ENCODE measurements at places on chromosomes 6 and 20.

GRCh38 chr6:110331816-110332215, 26.3 kb downstream of the METTL24 start:
- DNase-seq = no peak

GRCh38 chr20:57679113-57679512, 30.7 kb downstream of the PMEPA1 start:
- no peak for DNase-seq

GRCh38 chr6:126381498-126381897, 41.6 kb downstream of the CENPW start:
- DNase-seq = no peak

- no peak for DNase-seq
These were observed 64.0 kb downstream of the CDYL start for GRCh38 chr6:4840169-4840568.

- DNase-seq = no peak
These were observed 23.7 kb downstream of the TGM2 start for GRCh38 chr20:38141204-38141888.

DNA sequence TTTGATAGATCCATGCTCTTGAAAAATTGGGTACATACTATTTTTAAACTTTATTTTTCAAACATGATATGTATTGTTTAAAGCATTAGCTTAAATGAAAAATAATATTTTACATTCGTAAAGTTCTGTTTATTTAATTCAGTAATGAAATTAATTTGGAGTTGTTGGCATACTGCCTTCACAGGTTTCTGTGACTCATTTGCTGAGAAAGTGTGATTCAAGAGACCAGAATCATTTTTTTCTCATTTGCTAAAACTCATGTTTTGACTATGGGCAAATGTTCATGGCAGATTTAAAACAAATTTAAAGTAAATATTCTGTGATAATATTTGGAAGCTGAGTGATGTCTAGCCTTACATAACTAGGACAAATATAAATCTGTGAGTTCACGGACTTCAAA, 230.4 kb downstream of the BCKDHB start:
- no peak for DNase-seq

DNA sequence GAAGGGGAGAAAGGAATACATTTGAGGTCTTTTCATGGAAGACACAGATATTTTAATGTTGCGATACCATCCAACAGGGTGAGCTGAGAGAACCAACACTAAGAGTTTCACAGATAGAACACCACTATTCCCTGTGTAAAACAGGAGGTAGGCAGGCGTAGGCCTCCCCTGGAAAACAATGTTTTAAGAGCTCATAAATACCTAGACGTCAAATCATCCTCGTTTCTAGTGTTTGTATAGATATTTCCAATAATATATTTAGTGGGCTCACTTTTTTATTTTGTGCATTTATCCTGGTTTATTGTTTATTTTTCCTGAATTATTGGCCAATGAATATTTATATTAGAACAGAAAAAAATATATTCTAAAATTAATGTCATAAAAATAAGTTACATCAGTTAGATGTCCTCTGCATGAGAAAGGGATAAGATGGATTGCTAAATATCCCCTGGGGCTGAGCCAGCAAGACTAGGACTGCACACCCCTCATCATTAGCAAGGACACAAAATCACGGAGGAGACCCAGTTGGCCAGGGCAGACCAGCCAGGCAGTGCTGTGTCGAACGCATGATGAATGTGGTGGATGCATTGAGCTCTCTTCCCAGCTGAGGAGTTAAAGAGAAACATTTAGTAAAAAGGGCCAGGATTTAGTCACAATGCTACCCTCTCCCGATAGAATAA, 380.5 kb downstream of the C6orf118 start:
- no peak for DNase-seq

- no peak for DNase-seq
These were observed 78.4 kb downstream of the OPRM1 start for GRCh38 chr6:154117485-154117884.

GRCh38 chr6:24214984-24215383, 89.0 kb downstream of the NRSN1 start:
- no peak for DNase-seq

GRCh38 chr6:64672651-64673050, 1034.4 kb downstream of the EYS start:
- no peak for DNase-seq

DNA sequence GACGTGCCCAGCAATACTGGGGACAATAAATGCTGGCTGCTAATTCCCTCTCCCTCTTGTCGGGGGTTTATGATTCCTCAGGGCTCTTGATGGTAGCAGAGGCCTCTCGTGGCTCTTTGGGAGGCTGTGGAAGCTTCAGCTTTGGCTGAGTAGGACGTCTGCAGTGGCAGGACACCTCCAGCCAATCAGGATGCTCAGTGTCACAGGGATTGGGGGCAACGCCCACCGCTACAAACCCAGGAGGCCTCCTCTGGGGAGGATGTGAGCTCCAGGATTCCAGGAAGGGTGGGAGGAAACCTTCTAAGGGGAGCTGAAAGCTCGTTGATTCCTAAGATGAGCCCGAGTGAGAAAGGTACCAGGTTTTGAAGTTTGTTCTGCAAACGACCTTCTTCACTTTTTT, 19.4 kb downstream of the RSPO4 start:
- DNase-seq = no peak

DNA sequence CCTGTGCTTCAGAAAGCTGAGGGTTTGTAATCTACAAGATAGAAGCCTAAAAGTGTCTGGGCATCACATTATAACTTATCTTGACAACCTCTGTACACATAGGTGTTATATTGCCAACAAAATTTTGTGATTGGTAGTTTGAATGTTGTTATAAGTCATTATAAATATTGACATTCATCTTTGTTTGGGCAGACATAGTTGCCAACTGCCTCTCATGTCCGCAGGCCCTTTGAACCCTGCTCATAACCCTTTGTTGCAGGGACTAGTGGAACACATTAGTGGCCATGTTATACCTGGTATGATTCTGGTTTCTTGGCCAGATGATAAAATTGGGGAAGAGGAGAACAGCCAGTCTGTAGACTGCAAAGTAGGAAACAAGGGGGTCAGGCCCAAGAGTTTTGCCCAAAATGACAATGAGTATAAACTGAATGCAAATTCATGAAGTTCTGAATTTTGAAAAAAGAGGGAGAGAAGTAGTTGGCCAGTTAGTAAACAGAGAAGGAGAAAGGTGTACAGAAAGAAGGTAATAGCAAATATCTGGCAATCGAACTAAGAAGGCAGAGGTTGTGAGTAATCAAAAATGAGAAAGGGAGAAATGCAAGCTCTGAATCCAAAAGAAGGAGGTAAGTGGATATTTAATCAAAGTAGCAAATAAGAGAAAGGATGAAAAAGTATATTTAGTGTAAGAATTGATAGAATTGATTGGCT, 21.6 kb upstream of the LMBRD1 start:
- DNase-seq = no peak

DNA sequence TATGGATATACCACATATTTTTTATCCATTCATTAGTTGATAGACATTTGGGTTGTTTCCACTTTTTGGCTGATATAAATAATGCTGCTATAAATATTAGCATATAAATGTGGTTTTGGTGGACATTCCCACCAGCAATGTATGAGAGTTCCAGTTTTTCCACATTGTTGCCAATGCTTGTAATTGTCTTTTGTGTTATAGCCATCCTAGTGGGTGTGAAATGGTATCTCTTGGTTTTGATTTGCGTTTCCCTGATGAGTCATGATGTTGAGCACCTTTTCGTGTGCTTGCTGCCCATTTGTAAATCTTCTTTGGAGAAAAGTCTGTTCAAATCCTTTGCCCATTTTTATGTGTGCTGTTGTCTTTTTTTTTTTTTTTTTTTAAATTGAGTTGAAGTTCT, 54.4 kb downstream of the DHX35 start:
- no peak for DNase-seq

DNA sequence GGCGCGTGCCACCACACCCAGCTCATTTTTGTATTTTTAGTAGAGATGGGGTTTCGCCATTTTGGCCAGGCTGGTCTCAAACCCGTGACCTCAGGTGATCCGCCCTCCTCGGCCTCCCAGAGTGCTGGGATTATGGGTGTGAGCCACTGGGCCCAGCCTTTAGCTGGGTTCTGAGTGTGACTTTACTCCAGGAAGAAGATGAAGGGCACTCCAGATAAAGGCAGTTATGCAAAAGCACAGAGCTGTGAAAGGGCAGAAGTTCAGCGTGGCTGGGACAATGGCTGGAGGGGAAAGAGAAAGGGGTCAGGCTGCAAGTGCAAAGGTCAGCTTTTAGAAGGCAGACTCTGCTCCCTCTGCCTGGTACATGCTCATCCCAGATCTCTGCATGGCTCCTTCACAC, 39.7 kb downstream of the MAP3K5 start:
- DNase-seq = no peak

DNA sequence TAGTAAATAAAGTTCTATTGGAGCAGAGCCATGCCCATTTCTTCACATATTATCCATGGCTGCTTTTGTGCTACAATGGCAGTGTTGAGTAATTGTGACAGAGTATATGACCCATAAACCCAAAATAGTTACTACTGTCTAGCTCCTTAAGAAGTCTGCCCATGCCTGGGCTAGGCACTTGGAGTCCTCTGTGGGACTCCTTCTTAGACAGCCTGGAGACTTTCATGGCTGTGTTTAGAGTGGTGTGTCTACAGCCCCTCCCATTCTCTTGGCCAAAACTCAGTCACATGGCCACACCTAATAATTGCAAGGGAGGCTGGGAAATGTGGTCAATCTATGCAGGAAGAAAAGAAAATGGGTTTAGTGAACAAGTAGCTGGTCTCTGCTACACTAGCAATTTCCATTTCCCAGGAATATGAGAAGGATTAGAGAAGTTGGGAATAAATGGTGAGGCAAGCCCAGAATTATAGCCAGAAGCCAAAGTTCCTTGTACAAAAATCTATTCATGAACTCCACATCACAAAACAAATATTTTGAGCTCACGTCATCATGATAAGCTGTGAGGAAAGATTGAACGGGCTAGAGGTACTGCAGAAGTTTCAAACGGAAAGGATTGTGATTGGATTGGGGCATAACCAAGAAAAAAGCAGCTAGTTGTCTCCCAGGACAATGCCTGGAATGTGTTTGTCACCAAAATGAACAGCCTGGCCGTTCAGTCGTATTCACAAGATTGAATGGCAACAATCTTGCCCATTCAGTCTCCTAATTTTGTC, 251.8 kb upstream of the PLN start:
- DNase-seq = no peak

GRCh38 chr6:107740496-107741190, 83.5 kb downstream of the SCML4 start:
- no peak for DNase-seq

DNA sequence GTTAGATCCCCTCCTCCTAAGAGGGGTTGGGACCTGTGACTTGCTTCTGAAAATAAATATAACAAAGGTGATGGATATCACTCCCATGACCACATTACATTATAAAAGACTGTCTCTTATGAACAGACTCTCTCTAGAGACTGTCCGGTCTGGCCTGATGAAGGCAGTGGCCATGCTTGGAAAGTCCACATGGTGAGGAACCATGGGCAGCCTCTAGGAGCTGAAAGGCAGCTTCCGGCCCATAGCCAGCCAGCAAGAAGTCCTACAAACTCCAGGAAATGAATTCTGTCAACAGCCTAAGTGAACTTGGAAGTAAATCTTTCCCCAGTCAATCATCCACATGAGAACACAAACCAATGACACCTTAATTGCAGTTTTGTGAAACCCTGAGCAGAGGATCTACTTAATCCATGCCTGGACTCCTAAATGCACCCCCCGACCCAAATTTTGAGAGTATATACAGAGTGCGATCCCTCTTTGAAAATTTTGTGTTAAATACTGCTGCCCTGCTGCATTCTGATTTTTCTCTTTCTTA, 2.2 kb upstream of the POPDC3 start:
- DNase-seq = no peak

GRCh38 chr6:70886661-70887060, 70.2 kb downstream of the B3GAT2 start:
- no peak for DNase-seq

DNA sequence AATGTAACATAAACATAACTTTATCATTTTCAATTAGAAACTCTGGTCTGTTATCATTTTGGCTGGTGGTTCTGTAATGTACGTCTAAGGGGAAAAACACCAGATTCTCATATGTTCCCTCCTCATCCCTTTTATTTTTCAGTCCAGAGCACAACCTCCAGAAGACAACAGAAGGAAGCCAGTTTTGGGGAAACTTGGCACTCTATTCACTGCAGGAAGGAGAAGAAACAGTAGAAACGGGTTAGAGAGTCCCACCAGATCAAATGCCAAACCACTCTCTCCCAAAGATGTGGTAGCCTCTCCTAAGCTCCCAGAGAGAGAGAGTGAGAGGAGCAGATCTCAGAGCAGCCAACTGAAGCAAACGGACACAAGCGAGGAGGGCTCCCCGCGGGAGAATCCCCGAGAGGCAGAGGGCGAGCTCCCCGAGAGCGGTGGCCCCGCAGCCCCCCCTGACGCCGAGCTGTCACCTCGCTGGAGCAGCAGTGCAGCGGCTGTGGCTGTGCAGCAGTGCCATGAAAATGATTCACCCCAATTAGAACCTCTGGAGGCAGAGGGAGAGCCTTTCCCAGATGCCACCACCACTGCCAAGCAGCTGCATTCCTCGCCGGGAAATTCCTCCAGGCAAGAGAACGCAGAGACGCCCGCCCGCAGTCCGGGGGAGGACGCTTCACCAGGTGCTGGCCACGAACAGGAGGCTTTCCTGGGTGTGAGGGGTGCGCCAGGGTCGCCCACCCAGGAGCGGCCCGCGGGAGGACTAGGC, 117.8 kb downstream of the RTN4IP1 start:
- DNase-seq = no peak

DNA sequence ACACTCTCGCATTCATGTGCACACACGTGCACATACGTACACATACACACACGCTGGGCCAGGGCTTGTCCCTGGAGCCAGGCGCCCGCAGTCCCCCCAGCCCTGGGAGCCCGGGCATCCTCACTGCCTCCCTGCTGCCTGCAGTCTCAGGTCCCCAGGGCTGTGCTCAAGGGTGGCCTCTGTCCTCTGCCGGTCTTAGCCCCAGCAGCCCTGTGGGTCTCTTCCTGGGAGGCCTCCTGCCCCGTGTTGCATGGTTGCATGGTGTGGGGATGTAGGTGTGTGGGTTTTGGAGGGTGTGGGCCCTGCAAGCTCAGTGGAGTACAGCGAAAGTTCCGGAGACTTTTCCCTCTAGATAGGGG, 101.5 kb downstream of the TMEM242 start:
- DNase-seq = no peak

DNA sequence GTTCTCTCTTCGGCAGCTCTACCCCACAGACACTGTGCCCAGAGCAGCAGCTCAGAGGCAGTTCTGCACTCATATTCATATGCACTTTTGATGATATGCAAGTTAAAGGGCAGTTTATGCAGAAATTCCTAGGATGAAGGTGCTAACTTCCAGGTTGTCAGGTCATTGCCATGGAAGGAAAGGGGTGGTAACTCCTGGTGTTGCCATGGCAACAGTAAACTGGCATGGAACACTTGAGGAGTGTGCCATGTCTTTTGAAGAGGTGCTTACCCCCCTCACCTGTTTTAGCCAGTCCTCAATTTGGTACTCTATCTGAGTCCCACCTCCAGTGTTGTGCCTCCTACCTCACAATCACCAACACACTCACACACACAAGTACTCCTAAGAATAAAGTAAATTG, 539.4 kb upstream of the BTBD3 start:
- no peak for DNase-seq

GRCh38 chr6:28496099-28496779, 19.4 kb downstream of the GPX6 start:
- no peak for DNase-seq

- DNase-seq = no peak
These were observed 440.2 kb upstream of the FLRT3 start for GRCh38 chr20:14777591-14777990.
